Cortex of kidney (tissue), 1 donor: ENCODE measurements at places on chromosomes 1 and 21.

- DNase-seq: no peak
These were observed 29.8 kb upstream of the TADA1 start for GRCh38 chr1:166905900-166906299.

DNA sequence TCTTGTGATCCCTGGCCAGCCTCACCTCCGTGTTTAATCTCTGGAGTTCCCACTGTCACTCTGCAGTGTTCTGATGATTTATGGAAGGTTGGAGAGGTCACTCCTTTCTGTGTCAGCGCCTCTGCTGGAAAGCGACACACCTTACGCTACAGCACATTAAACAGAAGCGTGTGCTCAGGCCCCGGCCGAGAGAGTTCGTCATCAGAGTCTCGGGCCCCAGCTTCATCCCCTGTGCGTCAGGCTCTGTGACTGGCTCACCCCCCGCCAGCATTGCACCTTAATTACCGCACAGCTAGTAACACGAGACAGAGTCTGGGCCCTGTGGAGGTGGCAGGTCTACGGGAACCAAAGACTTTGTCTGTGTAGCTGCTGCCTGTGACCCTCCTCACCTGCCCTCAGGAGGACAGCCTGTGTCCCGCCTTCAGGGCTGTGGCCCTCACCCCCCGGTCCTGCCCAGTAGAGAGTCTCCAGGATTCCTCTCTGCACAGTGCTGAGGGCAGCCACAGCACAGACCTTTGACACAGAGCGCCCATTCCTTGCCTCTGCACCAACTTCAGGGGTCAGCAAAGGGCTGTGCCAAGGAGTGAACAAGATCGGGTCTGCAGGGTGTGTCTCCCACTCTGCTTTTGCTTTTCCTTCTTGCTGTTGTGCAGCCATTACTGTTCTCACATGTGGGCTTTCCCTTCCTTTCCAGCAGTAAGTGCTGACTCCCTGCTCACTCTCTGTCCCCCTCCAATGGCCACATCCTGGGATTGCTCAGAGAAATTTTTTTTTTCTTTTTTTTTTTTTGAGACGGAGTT lies 157.6 kb downstream of the PGBD5 start:
- no peak for DNase-seq

DNA sequence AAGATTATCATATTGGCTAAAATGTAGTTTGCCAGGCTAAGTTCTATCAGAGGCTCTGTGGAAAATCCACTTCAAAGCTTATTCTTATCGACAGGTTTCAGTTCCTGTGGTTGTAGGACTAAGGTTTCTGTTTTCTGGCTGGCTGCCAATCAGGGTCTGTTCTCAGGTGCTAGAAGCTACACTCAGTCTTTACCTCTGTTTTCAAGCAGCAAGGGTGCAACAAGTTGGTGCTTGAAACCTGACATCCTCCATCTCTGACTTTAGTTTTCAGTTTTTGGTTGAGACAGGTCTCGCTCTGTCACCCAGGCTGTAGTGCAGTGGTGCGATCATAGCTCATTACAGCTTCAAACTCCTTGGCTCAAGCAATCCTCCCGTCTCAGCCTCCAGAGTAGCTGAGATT lies 15.3 kb upstream of the TMCO2 start:
- DNase-seq: no peak

DNA sequence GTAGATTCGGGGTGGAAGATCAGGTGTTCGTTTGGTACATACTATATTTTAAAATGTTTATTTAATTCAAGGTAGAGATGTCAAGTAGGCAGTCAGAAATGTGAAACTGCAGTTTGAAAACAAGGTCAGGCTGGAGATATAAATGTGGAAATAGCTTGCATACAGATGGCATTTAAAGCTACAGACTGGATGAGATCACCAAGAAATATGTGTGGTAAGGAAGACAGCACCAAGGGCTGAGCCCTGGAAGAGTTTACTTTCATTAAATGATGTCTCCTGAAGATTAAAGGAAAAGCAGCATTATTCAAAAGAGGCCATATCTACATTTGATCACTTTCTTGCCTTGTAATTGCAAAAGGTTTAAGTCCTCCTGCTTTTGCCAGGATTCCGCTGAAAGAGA lies 271.3 kb downstream of the PTBP2 start:
- no peak for DNase-seq

- no peak for DNase-seq
These were observed 67.1 kb downstream of the BCAR3 start for GRCh38 chr1:93614541-93614940.
